ENCODE measurements at places on chromosomes 1 and 21.

GRCh38 chr1:154115180-154115579 is 39.7 kb downstream of the NUP210L start:
- DNase-seq, result no peak

- DNase-seq, result no peak
These were observed 43.8 kb downstream of the KIRREL1 start for GRCh38 chr1:158037008-158037865.

- DNase-seq, result no peak
These were observed 9.0 kb downstream of the MYOM3 start for GRCh38 chr1:24102961-24103360.

GRCh38 chr1:101026430-101026788 is 825 bp upstream of the DPH5 start:
- no peak for DNase-seq

DNA sequence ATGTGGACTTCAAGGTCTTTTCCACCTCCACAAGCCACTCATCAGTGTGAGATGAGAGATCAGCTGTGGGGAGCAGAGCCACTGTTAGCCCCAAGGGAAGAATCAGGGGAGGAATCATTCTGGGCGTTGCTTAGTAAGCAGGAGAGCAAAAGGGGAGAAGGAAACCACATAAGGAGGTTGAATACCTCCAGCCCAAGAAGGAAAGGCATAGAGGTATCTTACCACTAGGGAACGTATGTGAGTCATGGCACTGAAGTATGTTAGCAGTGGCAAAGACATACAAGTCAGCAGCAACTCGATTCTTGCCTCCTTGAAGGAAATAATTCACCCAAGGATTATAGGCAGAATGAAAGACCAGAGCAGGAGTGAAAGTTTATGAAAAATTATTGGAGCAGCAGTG is 31.6 kb upstream of the SLC5A9 start:
- DNase-seq, result no peak

GRCh38 chr1:82329226-82329625 is 528.5 kb downstream of the ADGRL2 start:
- no peak for DNase-seq

DNA sequence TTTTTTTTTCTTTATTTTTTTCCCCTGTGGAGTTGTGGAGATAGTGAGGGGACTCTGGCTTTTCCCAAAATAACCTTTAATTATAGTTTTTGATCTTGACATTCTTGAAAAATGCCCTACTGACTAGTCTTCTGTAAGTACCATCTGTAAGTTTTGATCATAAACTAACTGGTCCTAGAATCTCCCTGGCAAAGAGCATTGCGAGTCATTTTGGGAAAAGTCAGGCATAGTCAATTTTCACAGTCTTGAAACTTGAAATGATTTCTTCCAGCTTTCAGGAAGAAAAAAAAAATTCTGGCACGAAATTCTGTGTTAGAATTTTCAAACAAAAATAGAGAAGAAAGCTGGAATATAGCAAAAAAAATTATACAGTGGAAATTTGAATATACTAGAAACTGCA is 181.2 kb upstream of the SNX7 start:
- DNase-seq, result no peak

DNA sequence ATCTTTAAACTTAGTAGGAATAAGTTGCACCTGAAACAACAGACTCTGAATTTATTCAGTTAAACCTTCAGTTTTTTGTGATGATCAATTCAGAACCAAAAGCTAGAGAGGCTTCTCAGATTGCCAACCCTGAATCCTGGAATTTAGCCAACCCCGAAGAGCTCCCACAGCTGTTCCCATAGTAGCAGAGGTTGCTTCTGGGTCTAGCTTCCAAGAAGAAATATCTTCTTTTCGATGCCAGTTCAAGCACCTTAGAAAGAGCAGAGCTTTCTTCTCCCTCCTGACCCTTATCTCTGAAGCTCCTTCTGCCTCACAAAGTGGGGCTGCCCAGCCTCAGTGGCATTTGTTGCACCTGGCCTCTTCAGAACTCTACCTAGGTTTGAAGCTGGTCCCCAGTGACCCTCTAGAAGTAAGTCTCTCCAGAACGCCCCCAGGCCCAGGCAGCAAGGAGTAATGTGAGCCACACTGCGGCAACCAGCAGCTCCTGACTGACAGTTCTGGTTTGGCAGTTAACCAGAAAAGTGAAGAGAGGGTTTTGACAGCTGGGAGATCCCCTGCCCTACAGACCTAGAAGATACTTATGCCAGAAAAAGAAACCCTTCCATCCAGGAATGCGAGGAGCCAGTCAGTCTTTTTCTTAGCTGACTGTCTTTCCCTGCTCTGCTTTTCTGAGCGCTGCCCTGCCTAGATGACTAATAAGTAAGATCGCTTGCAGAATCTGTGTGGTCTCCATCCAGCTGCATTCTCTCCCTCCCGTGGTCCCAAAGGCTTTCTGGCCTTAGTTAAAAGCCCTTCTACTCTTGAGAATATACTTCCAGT is 165.9 kb downstream of the ADGRL4 start:
- DNase-seq, result no peak

DNA sequence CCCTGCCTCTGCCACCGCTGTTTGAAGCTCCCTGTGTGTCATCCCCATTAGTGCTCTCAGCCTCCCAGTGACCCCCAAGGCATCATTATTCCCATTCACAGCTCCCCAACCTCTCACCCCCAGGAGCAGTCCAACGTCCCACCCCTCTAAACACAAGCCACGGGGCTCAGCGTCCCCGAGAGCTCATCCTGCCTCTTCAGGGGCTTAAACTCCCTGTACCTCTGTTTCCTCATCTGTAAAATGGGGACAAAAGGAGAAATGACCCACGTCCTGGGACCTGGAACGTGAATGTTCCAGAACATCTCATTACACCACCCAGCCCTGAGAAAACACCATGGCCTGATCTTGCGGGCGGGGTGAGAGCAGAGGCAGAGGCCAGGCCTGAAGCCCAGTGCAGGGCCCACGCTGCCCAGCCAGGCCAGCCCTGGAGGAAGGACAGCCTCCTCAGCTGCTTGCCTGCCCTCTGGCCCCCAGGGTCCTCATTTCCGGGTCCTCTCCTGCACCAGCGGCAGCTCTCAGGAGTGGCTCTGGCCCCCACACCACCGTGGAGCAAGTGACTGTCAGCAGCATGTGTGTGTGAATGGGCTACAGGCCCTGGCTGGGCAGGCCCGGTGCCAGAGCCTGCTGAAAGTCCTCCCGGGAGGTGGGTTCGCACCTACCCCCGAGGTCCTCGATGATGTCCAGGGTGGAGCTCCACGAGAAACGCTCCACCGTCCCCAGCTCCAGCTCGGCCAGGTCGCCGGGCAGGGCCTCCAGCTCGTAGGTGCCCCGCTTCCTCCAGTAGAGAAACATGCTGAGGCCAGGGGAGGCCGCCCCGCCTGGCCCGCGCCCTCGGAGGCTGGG is 14.1 kb upstream of the PLEKHG5 start:
- no peak for DNase-seq

DNA sequence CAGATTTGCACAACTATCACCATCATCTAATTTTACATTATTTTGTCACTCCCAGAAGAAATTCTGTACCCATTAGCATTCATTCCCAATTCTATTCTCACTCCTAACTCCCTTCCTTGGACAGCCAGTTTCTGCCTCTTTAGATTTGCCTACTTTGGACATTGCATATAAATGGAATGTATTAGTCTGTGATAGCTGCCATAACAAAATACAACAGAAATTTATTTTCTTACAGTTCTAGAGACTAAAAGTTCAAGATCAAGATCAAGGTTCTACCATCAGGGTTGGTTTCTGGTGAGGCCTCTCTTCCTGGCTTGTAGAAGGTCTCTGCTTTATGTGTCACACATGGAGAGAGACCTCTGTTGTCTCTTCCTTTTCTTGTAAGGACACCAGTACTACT is 61.9 kb downstream of the ALG6 start:
- DNase-seq, result no peak

GRCh38 chr1:202149566-202149965 is 5.0 kb upstream of the ARL8A start:
- no peak for DNase-seq

GRCh38 chr1:18707696-18708257 is 77.1 kb downstream of the PAX7 start:
- DNase-seq, result no peak

Data from stimulated activated CD8-positive, alpha-beta memory T cell treated with anti-CD3 and anti-CD28 coated beads, Interleukin-4, amount 100 ng/mL, for 4 hours (primary cell).